Activated naive CD8-positive, alpha-beta T cell treated with anti-CD3 and anti-CD28 coated beads for 36 hours (primary cell): ENCODE measurements at places on chromosomes 7 and 10. TPM values are rescaled to one million over a fixed set of nuclear protein-coding genes. Genes with fewer than 3 reads are reported as not detected.

POM121L12 gene
- not detected for total RNA-seq

HMX3 gene
- 0.24 TPM for total RNA-seq

NEUROG3 gene
- total RNA-seq = 0.20 TPM

SLC39A12 gene
- not detected for total RNA-seq

PLAC9 gene
- total RNA-seq = not detected

RBP3 gene
- not detected for total RNA-seq

COL28A1 gene
- total RNA-seq = not detected

KIAA1549 gene
- total RNA-seq = 2.2 TPM

EN2 gene
- total RNA-seq = not detected

SHH gene
- total RNA-seq = not detected

DMBT1 gene
- total RNA-seq = not detected

SIRT1 gene
- total RNA-seq = 41.3 TPM

DNA sequence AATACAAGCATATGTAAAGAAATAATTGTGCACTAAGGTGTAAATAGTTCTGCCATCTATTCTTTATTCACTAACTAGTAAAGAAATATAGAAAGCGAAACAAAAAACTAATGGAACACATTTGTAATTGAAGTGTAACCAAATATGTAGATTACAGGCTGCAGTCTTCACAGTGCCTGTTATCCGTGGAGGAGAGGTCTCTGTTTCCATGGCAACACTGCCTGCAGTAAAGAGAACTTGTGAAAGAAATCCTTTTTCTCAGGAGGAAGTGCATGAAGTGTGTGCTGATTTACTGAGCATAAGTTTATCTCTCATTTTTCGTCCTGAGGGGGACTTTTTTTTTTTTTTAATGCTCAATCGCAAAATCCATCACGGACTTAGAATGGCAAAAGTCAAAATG is 102.5 kb downstream of the APBB1IP start:
- peak overlapping the region; percentile 58 for H3K27ac ChIP-seq
- H3K4me1 ChIP-seq = peaks cover 31% of the 10 kb centered on the region
- no peak overlapping the region for H3K4me3 ChIP-seq
- peaks cover 37% of the 10 kb centered on the region for H3K36me3 ChIP-seq
- DNase-seq = peak; percentile 36

DNA sequence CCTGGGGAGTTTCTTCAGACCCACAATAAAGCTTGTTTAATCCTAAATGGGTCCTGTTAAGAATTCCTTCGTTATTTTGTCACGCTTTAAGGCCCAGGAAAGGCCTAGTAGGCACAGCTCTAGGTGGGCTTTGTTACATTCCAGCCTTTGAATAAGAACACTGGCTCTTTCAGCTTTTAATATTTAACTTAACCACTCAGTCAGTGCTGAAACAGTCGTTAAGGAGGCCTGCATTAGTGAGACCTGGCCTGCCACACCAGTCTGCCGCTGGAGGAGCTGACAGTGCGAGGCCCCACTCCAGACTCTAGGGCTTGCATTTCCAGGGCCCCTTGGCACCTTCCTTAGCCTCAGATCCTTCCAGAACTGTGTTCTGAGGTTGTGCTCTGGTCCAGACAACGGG is 351.4 kb downstream of the GLRX3 start:
- H3K27me3 ChIP-seq = no peaks in the 10 kb centered on the region
- no peaks in the 10 kb centered on the region for H3K4me1 ChIP-seq
- H3K4me3 ChIP-seq = no peak overlapping the region

- H3K4me3 ChIP-seq = no peak overlapping the region
- no peaks in the 10 kb centered on the region for H3K36me3 ChIP-seq
Observed at GRCh38 chr7:15684111-15684800, 2.2 kb downstream of the MEOX2 start.

DNA sequence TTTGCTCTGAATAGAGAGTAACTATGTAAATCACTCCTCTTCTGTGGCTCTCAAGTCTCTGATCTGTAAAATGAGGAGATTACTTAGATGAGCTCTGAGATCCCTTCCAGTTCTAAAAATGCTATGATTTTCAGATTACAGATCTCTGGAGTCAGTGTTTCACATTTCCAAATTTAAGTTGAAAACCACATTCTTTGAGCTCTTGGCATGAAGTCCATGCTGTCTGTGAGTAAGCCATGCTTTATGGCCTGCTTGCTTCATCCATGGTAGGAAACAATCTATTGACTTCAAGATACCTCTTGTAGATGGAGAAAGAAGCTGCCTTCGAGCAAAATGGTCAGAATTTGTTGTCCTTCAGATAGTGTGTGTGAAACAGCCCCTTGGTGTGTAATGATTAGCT is 64.9 kb downstream of the CELF2 start:
- no peak overlapping the region for H3K27ac ChIP-seq
- peaks cover 3% of the 10 kb centered on the region for H3K36me3 ChIP-seq
- no peak for DNase-seq
- H3K4me3 ChIP-seq = no peak overlapping the region

GRCh38 chr7:25405736-25406135 is 177.4 kb upstream of the NPVF start:
- DNase-seq = no peak
- H3K27ac ChIP-seq = peak overlapping the region; percentile 22
- no peak overlapping the region for H3K4me3 ChIP-seq
- H3K4me1 ChIP-seq = peaks cover 4% of the 10 kb centered on the region
- H3K36me3 ChIP-seq = no peaks in the 10 kb centered on the region

- H3K27me3 ChIP-seq = peaks cover under 1% of the 10 kb centered on the region
- no peak overlapping the region for H3K27ac ChIP-seq
- H3K4me3 ChIP-seq = no peak overlapping the region
- peaks cover 2% of the 10 kb centered on the region for H3K4me1 ChIP-seq
Observed at GRCh38 chr7:38451840-38452239, 178.4 kb upstream of the TARP start.

DNA sequence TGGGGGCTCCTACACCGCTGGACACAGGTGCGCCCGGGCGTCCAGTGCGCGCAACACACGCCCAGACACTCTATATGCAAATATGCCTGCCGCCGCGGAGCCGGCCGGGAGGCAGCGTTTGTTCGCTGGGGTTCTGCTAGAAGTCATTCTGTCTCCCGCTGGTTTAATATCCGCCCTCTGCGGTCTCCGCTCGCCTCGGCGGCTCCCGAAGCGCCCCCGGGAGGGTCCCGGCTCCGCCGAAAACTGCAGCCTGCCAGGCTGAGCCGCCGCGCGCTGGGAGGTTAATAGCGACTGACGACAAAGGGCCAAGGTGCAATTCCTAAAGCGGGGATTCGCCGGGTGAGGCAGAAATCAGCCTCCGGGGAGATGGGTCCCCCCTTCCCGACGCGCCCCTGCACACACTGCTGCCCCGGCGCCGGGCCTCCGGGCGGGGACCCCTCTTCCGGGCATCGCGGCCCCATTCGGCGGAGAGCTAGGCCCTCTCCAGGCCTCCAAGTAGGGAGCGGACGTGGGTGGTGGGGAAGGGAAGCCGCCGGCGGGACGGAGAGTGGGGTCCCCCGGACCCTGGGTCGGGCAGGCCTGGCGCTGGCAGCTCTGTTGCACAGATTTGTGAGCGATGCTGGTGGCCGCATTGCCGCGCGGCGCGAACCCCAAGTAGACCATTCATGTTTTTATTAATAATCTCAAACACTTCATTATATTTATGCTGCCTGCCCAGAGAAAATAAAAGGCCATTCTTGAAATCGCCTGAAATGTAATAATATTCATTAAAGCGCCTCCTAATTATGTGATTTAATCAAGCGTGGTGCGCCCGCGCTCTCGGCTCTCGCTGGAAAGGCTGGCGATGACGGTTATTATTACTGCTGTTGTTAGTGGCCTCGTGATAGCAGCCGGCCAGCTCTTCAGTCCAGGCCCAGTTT is 9.1 kb downstream of the EN2 start:
- H3K27ac ChIP-seq = no peak overlapping the region
- no peak overlapping the region for H3K4me3 ChIP-seq
- peaks cover 100% of the 10 kb centered on the region for H3K27me3 ChIP-seq
- no peaks in the 10 kb centered on the region for H3K36me3 ChIP-seq
- H3K4me1 ChIP-seq = peaks cover 21% of the 10 kb centered on the region
- peak; percentile 68 for DNase-seq

DNA sequence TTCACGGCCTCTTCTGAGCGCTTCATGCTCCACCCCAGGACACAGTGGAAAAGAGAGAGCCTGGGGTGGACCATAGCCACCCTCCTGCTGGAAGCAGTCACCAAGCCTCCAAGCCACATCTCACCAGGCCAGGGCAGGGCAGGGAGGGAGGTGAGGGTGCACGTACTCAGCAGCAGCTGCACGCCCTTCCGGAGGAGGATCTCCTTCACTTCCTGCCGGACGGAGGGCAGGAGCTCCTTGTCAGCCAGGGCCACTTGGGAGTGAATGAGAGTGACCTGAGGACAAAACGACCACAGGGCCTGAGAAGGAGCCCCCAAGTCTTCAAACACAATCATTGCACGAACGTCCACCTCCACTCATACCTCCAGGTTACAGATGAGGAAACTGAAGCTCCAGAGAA is 15.0 kb downstream of the AIFM2 start:
- H3K27me3 ChIP-seq = no peaks in the 10 kb centered on the region
- no peak overlapping the region for H3K4me3 ChIP-seq
- no peak for DNase-seq
- peaks cover 4% of the 10 kb centered on the region for H3K4me1 ChIP-seq
- no peak overlapping the region for H3K27ac ChIP-seq
- H3K36me3 ChIP-seq = peaks cover 2% of the 10 kb centered on the region

GRCh38 chr7:47195641-47196040 is 386.3 kb downstream of the TNS3 start:
- H3K27me3 ChIP-seq = peaks cover 3% of the 10 kb centered on the region
- H3K36me3 ChIP-seq = no peaks in the 10 kb centered on the region
- DNase-seq = no peak
- H3K4me1 ChIP-seq = no peaks in the 10 kb centered on the region

DNA sequence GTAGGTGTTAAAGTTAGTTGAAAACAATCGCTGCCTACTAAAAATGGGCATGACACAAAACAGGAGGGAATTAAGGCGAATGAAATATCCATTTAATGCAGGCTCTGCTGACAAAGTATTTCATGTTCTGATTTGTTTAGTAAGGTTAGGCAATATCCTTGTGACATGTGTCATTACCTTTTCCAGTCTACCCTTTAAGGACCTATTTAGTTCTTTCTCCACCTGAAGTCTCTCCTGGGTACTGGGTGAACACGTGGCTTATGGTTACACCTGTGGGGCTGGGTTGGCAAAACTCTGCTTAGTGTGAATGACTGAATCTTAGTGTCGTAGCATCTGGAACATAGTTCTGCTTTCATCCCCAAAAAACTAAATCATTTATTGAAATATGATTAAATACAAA is 313.5 kb downstream of the CCDC3 start:
- no peaks in the 10 kb centered on the region for H3K36me3 ChIP-seq
- peaks cover 8% of the 10 kb centered on the region for H3K4me1 ChIP-seq
- DNase-seq = no peak
- no peaks in the 10 kb centered on the region for H3K27me3 ChIP-seq
- H3K4me3 ChIP-seq = no peak overlapping the region

- H3K4me3 ChIP-seq = no peak overlapping the region
- no peaks in the 10 kb centered on the region for H3K4me1 ChIP-seq
- peaks cover 3% of the 10 kb centered on the region for H3K27me3 ChIP-seq
Observed at GRCh38 chr10:78342827-78343653, 309.4 kb downstream of the RPS24 start.

- DNase-seq = no peak
Observed at GRCh38 chr10:33485276-33485675, 150.8 kb upstream of the NRP1 start.

DNA sequence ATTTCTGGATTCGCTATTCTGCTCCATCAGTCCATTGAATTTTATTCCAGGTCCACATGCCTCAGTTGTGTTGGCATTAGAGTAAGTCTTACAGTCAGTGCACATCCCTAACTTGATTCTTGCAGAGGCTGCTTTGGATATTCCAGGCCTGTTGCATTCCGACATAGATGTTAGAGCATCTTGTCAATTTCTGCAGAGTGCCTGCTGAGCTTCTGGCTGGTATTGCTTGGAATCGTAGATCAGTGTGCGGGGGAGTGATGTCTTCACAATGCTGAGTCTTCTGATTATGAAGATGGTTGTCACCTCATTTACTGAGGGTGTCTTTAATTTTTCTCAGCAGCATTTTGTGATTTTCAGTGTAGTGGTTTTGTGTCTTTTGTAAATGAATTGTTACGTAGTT is 45.2 kb downstream of the INPP5A start:
- no peak overlapping the region for H3K4me3 ChIP-seq
- H3K27me3 ChIP-seq = no peaks in the 10 kb centered on the region
- H3K27ac ChIP-seq = no peak overlapping the region
- peaks cover 32% of the 10 kb centered on the region for H3K4me1 ChIP-seq

- peaks cover 14% of the 10 kb centered on the region for H3K4me1 ChIP-seq
- H3K4me3 ChIP-seq = no peak overlapping the region
- no peak for DNase-seq
- H3K36me3 ChIP-seq = peaks cover 2% of the 10 kb centered on the region
Observed at GRCh38 chr7:129163875-129164544, 19.5 kb downstream of the TSPAN33 start.
